GM04504 (cell line): ENCODE measurements at places on chromosomes 12 and 14.

- DNase-seq: no peak
Measured at GRCh38 chr12:65608319-65608916, 215.9 kb upstream of the HMGA2 start.

GRCh38 chr14:92223025-92223424, 99.9 kb upstream of the SLC24A4 start:
- no peak for DNase-seq

DNA sequence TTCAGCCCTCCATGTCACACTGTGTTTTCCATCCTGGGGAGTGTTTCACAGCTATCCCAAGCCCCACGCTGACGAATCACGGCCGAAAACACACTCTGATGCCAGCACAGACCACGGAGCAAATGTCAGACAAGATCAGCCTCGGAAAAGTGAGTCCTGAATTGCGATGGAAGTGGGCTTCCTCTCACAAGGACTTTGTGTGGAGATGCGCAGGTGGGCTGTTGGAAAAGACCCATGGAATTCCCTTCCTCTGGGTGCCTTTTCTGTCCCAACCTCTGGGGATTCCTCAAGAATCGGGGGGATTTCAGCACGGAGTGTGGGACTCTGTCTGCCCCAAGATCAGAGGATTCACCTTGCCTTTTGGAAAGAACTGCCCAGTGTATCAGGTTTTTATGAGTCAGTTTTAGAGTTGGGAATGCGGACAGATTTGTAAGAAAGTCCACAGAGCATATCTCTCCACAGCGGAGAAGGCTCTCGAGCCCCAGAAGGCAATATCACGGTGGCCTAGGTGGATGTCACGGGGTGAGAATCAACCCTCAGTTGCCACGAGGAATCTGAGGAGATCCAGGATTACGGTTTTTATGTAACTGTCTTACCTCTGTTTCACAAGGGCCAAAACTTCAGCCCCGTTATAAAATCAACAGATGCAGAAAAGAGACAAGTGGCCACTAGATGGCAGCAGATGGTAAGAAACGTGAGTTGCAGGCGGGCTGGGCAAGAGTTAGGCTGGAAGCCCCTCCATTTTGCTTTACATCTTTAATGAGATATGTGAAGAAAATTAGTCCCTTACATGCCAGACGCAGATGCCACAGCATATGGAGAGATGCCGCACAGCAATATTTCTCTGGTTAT, 201.9 kb downstream of the DAD1 start:
- DNase-seq: peak; percentile 42

DNA sequence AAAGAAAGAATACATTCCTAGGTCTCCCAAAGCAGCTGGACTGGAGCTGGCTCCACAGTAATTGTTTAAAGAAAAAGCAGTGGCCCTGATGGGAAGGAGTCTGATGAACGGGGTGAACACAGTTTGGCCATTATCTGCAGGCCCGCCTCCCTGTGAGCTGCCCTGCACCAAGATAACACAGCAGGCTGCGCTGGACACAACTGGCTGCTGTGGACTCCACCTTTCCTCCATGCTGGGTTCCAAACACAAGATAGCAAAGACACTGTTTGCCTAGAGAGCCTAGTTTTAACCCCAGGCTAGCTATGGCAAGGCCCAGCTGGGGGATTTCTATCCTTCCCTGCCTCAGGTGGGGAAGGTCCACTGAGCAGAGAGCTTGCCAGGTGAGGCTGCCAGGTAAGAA, 34.6 kb downstream of the ZFP36L1 start:
- DNase-seq: no peak

- DNase-seq: no peak
Measured at GRCh38 chr14:45891417-45892080, 638.5 kb upstream of the MIS18BP1 start.

- DNase-seq: no peak
Measured at GRCh38 chr12:107362960-107363359, 269.6 kb upstream of the CRY1 start.

DNA sequence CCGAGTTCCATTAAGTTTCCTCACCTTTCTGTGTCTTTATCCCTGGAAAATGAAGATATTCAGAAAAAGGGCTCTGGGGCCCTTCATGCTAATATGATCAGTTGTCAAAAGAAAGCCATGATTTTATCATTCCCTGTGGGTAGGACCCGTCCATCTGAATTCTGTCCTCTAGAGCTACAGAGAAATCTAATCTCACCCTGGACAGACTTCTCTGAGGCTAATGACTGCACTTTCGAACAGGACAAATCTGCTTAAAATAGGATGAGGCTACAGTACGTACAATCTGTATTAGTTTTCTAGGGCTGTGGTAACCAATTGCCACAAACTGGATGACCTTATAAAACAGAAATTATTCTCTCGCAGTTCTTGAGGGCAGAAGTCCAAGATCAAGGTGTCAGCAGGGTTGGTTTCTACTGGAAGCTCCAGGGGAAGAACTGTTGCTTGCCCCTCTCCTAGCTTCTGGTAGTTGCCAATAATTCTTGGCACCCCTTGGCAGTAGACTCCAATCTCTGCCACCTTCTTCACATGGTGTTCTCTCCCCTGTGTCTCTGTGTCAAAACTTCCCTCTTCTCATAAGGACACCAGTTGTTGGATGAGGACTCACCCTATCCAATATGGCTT, 1.3 kb downstream of the AK7 start:
- DNase-seq: no peak

GRCh38 chr14:27608377-27608776, 1010.5 kb upstream of the NOVA1 start:
- no peak for DNase-seq

- DNase-seq: no peak
Measured at GRCh38 chr12:20063116-20063515, 305.2 kb upstream of the PDE3A start.

- peak; percentile 30 for DNase-seq
Measured at GRCh38 chr14:62189698-62190097, 427.5 kb downstream of the SNAPC1 start.

DNA sequence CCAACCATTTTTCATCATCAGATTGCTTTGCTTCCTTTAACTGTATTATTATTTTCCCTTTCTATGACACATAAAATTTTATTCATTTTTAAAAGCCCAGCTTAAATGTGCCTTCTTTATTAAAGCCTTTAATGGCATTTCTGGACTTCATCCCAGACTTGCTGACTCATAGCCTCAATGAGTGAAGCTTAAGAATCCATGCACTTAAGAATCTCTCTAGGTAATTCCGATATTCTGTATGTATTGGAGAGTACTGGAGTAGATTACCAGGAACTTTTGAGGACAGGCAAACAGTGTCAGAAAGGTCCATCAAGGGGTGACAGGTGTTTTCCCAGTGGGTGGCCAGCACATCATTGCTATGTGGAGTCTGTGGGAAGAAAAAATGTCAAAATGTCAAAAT, 107.9 kb downstream of the PTPRQ start:
- DNase-seq: peak; percentile 91

DNA sequence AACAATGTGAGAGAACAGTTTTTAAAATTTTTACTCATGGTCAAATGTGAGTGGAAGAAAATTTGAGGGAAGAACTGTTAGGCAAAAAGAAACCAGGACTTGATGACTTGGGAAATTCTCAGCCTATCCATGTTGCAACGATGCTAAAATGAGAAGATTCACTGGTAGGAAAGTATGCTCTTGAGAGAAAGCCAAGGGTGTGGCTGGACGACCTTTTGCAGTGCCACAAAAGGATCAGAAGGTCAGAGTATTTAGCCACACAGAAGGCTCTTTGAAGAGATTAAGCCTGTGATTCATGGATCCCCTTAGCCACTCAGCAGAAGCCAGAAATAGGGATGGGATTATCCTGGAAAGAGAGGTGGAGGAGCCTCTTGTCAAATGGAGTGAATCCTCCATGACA, 336.8 kb downstream of the LRIG3 start:
- peak; percentile 30 for DNase-seq

- DNase-seq: no peak
Measured at GRCh38 chr12:108214486-108214885, 85.4 kb downstream of the WSCD2 start.

DNA sequence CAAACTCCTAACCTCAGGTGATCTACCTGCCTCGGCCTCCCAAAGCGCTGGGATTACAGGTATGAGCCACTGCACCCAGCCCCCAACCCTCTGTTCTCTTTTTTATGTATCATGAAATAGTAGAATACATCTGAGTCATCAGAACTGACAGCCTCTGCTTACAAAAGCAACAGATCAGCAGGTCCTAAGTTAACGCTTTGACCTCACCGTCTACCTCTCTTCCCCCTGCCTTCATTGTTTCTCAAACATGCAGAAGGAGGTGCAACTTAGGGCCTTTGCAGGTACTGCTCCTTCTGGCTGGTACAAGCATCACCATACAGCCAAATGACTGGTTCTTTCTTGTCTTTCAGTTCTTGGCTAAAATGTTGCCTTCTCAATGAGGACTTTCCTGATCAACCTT, 249.2 kb downstream of the PAWR start:
- no peak for DNase-seq

DNA sequence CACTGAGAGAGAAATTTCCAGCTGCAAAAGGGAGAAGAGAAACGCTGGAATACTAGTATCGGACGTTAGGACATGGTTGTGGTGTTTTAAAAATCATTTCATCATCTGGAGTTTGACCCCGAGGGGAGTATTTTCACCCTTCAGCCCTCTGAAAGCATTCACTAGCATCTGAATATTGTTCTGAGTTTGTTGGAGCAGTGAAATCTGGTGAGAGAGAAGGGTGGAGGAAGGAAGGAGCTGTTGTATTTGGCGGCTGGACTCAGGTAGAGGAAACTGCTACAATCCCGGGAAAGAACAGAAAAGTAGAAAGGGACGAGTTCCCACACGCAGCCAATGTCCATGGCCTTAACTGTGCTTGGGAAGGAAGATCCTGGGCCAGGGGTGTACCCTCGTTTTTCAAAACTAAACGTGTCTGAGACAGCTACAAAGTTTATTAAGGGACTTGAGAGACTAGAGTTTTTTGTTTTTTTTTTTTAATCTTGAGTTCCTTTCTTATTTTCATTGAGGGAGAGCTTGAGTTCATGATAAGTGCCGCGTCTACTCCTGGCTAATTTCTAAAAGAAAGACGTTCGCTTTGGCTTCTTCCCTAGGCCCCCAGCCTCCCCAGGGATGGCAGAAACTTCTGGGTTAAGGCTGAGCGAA, 896 bp upstream of the CDKN1B start:
- no peak for DNase-seq

DNA sequence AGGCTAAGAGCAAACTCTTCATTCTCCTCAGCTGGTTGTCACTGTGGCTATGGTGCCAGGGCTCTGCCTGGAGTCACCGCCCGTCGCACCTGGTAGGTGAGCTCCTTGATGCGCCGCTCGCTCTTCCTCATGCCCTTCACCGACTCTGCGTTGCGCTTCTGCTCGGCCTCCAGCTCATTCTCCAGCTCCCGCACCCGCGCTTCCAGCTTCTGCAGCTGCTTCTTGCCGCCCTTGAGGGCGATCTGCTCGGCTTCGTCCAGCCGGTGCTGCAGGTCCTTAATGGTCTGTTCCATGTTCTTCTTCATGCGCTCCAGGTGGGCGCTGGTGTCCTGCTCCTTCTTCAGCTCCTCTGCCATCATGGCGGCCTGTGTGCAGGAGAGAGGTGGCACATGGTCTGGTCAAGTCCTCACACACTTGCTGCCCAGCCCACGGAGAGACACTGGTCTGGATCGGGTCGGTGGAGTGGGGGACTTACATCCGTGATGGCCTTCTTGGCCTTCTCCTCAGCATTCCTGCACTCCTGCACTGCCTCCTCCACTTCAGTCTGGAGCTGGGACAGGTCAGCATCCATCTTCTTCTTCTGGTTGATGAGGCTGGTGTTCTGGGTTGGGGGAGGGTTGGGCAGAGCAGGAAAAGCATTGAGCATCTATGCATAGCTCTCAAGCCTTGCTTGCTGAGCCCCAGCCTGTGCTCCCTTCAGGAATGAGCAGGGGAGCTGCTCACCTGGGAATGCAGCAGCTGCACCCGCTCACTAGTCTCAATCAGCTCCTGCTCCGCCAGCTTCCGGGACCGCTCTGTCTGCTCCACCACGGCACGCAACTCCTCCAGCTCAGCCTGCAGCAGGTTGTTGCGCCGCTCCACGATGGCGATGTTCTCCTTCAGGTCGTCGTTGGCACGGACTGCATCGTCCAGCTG, 7.1 kb upstream of the MYH6 start:
- no peak for DNase-seq

- DNase-seq: no peak
Measured at GRCh38 chr14:59464486-59465315, 479 bp downstream of the GPR135 start.

- no peak for DNase-seq
Measured at GRCh38 chr14:104184911-104185499, 46.6 kb downstream of the KIF26A start.

- no peak for DNase-seq
Measured at GRCh38 chr14:55645145-55645544, 65.1 kb downstream of the KTN1 start.

DNA sequence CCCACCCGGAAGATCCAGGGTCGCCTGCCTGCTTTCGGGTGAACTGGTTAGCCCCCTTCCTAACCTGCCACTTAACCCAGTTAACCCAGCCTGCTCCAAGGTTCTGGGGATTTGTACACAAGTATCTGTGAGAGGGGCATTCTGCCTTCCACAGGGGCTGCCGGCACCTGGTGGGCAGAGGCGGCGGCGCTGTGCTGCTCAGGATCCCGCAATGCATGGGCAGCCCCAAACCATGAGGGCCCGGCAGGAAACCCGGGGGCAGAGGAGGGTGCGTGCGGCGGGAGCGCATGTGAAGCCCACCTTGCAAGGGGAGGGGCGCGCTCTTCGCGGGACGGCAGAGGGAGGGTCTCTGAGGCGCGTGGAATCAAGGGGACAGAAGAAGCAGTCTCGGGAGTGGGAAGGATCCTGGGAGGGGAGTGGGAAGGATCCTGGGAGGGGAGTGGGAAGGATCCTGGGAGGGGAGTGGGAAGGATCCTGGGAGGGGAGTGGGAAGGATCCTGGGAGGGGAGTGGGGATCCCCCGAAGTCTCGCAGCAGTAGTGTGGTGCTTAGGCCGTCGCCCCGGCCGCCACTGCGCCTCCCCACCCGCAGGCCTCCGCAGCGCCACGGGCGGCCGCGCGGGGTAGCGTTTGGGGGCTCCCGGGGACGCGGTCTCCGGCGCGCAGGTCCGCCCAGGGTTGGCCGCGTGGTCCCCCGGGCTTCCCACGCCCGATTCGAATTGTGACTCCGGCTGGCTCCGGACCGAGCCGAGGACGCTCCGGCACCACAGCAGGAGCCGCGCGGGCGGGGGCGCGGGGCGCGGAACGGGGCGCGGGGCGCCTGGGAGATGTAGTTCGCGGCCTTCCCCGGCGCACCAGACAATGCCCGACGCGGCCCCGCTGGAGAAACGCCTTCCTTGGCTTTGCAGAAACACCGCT, 4.9 kb upstream of the MTA1 start:
- DNase-seq: no peak

- no peak for DNase-seq
Measured at GRCh38 chr12:115964626-115965025, 312.9 kb downstream of the MED13L start.

DNA sequence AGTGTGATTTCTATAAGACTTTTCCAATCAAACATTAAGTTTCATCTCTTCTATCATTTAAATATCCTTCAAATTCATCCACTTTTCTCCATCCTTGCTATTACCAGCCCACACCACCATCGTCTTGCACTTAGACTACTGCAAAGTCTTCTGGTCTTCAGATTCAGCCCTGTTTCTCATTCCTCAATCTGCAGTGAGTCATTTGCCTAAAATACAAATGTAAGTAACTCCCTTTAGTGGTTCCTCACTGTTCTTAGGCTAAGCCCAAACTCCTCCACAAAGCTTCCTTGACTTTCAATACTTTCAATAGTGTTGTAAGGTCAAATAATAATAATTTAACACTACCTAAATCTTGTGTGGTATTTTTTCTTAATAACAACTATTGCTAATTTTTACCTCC, 83.3 kb downstream of the PLEKHG7 start:
- DNase-seq: peak; percentile 10
